WTC11 (cell line): ENCODE measurements at places on chromosomes 7 and 10. TPM values are rescaled to one million over a fixed set of nuclear protein-coding genes. Genes with fewer than 3 reads are reported as not detected.

- H3K36me3 ChIP-seq: no peaks in the 10 kb centered on the region
- no peak overlapping the region for H3K27ac ChIP-seq
These were observed 17.0 kb downstream of the TMEM236 start for GRCh38 chr10:17768957-17769356.

DNA sequence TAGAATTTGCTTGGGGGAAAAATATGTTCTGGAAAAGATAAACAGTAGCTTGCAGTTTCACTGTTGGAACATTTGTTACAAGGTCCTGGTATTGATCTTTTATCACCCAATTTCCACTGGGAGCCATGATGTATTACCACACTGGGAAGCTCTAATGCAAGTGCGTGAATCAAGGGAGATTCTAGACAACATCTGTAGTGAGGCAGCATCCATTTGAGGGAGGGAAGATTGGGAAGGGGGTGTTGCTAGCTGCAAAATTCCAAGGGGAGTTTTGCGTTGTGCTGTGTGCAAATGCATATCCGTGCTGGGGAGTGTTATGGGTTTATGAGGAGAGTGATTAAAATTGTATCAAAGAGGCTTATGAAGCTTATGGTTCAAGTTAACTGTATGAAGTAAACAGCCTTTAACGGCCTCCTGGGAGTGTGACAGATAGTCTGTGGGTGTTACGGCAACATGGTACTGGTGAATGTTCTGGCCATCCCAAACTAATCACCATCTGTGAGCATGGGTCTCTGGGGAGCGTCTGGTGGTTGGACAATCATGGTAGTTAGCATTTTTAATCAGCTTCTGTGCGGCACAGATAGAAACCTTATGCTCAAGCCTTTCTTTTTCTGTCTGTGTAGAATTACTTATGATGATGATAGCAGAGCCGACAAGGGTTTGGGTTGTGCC is 601.9 kb upstream of the GALNT17 start:
- H3K27me3 ChIP-seq: peaks cover 3% of the 10 kb centered on the region
- H3K4me3 ChIP-seq: no peak overlapping the region
- no peak for DNase-seq
- H3K27ac ChIP-seq: no peak overlapping the region
- H3K4me1 ChIP-seq: no peaks in the 10 kb centered on the region

DNA sequence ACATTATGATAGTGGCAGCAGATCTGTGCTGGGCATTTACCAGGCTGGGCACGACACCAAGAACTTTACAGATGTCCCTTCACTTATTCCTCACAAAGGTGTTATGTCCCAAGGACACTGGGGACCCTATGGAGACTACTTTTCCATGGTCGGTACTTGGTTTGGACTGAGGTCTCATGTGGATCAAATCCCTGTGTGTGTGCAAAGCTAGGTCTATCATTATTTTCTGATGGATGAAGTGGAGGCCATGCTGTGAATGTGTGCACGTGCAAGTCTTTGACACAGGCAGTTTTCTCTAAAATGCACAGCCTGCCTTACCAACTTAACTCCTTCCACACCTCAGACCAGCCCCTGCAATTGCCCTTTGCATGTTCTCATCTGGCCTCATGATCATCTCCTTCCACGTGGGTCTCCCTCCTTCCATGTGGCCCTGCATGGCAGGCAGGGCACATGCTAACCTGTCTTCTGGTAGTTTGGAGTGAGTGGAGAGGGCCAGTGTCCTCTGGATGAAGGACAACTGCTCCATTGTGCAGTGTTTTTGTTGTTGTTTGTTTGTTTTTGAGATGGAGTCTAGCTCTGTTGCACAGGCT is 16.0 kb upstream of the ZNF273 start:
- H3K4me1 ChIP-seq: peaks cover 5% of the 10 kb centered on the region; the same call in 1 of the 2 replicates
- no peak overlapping the region for H3K4me3 ChIP-seq
- H3K36me3 ChIP-seq: peaks cover 8% of the 10 kb centered on the region
- DNase-seq: no peak

SPDYE5 gene
- not detected in 3 replicates for total RNA-seq

SFRP5 gene
- total RNA-seq: 2.4 to 3.5 TPM (median 3.1 TPM) in 3 replicates

NEBL gene
- 8.9 to 10.5 TPM (median 9.7 TPM) in 3 replicates for total RNA-seq

PANK1 gene
- total RNA-seq: 24.9 to 25.8 TPM (median 25.7 TPM) in 3 replicates

OR13A1 gene
- total RNA-seq: 0.14 to 0.16 TPM (median 0.15 TPM) in 3 replicates
